ENCODE measurements at places on chromosomes 3 and 15. TPM values are rescaled to one million over a fixed set of nuclear protein-coding genes. Genes with fewer than 3 reads are reported as not detected.

RAMAC gene
- total RNA-seq, result 28.3 TPM

CCR5 gene
- total RNA-seq, result not detected

DNA sequence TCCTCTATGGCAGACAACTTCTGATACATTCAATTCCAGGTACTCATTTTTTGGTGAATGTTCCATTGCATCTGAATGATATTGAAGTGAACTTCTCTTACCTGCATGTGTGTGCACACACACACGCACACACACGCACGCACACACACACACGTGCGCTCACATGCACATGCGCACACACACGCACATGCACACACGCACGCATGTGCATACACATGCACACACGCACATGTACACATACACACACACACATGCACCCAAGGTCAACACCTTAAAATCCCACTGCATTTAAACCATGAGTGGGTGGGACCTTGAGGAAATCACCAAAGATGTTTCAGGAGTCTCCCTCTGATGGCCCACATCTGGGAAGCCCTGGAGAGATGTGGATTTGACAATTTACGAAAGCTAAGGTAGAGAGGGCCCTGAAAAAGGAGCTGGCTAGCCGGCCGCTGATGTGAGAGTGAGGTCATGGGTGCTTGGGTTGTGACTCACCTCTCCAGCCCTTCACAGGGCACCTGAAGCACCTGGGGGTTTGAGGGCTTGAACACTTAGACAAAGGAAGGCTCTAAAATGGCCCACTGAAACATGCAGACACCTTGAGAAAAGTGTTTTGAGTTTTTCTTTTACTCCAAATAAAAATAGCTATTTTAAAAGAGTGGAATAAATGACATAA lies 269.1 kb upstream of the LRRFIP2 start:
- DNase-seq, result no peak

GRCh38 chr3:129213238-129213637 lies 29.5 kb upstream of the CNBP start:
- no peak for DNase-seq

GRCh38 chr15:64857421-64857820 lies 15.7 kb downstream of the PLEKHO2 start:
- DNase-seq, result no peak

- DNase-seq, result no peak
Observed at GRCh38 chr3:81041331-81041730, 720.1 kb downstream of the GBE1 start.

- DNase-seq, result no peak
Observed at GRCh38 chr3:39962581-39962980, 153.2 kb downstream of the MYRIP start.

- no peak for DNase-seq
Observed at GRCh38 chr3:38640661-38641452, 8.6 kb downstream of the SCN5A start.
